ENCODE measurements at places on chromosomes 5 and 9.

- DNase-seq = no peak
These were observed 192.8 kb downstream of the ACTL7B start for GRCh38 chr9:108662956-108663355.

- no peak for DNase-seq
These were observed 345 bp upstream of the PRRC1 start for GRCh38 chr5:127517110-127517479.

DNA sequence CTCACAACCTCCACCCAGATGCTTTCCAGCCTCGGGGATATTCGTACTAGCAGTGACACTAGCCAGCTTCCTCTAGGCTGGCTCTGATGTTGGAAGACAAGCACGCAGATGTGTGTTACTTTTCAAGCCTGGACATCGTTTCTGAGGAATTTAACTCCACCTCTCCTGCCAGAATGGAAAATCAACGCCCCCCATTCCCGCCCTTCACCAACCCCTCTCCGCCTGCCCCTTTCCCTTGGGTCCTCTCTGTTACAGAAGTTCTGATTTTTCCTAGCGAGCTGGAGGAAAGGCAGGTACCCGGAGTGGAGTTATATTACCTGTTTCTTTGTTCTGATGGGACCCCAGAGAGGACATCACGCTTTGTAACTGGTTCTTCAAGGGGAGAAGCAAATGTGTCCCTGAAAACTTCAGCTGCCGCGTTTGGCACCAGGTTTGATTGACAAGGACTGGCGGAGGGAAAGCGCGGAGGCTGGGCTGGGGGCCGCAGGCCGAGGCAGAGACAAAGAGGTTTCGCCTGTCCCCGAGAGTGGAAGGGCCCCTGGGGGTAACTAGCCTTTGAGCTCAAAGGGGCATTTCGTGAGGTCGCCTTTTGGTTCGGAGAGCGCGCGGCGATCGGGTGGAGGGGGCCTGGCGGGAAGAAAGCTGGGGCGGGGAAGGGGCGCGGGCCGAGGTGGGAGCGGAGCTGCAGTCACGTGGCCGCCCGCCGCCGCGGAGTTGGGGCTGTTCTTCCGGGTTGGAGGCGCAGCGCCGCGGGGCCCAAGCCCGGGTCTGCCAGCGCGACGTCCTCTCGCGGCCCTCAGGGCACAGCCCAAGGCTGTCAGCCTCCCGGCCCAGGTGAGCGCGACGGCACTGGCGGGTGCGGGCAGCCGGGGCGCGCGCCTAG lies at the start of gene NNT:
Gene NNT, plus strand, starts transcription at position 720 of the 883 bp plus-strand sequence. CDS start 6,016 bp downstream, outside the sequence.
- peak; percentile 60 for DNase-seq

- no peak for DNase-seq
These were observed 96.5 kb downstream of the TARS1 start for GRCh38 chr5:33537240-33537639.

DNA sequence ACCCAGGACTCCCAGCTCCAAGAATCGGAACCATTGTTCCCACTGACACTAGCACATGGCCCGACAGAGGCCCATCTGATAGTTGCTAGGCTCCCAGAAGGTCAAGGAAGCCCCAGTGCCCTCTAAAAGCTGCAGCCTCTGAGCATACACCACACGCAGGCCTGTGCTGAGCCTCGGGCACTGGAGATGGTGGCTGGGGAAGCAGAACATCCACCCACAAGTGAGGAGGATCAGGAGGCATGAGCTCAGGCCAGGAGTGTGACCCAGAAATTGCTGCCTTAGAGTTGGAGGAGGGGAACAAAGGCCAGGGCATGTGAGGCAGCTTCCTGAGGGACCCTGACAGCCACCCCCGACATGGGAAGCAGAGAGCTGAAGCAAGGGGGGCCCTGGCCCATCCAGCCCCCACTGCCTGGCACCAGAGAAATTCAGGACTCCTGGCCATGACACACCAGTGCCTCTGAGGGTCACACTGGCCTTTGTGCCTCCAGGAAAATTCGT lies 21.4 kb downstream of the IPPK start:
- DNase-seq = no peak

DNA sequence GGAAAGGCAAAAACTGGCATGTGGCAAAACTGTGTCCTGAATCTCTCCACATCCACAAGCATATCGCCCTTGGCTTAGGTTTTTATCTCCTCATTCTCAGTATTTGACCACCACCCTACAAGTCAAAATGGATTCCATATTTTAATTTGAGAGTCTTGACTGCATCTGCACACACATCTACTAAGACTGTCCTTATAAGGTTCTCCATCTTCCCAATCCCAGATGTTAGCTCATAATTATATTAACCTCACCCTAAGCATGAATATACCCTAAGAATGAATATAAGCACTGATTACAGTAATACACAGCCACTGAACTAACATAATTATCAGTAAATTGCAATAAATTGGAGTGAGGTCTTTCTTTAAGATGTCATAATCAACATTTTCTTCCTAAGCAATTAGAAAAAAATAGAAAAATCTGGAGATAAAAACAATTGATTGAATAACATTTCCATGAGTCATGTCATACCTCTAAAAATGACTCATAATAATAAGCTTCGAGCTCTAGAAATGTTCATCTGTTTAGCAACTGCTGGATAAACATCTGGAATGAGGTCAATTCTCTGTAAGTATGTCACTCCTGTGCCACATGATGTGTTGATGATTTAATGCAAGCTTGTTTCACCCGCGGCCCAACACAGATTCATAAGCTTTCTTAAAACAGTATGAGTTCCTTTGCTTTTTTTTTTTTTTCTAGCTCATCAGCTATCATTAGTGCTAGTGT lies 39.9 kb upstream of the PAM start:
- peak; percentile 71 for DNase-seq

- DNase-seq = peak; percentile 37
These were observed 195.4 kb downstream of the NR2F1-AS1 start for GRCh38 chr5:93385655-93386054.

DNA sequence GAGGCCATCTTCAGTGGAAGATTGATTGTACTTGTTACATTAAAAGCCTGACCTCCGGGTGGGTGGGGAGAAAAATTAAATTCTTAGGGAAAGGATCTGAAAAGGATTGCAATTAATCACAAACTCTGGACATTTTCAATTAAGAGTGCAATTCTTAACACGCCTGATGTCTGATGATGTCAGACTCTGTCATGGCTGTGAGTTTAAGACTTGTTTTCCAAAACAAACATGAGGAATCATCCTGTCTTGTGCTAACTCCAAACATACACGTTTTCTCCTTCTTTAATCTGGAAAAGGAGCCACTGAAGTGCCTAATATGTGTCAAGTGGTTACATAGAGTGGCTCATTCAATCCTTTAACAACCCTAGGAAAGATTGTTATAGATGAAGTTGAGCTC lies 60.4 kb upstream of the SMIM23 start:
- no peak for DNase-seq

- peak; percentile 61 for DNase-seq
These were observed 674 bp downstream of the TMEM38B start for GRCh38 chr9:105694848-105695581.

DNA sequence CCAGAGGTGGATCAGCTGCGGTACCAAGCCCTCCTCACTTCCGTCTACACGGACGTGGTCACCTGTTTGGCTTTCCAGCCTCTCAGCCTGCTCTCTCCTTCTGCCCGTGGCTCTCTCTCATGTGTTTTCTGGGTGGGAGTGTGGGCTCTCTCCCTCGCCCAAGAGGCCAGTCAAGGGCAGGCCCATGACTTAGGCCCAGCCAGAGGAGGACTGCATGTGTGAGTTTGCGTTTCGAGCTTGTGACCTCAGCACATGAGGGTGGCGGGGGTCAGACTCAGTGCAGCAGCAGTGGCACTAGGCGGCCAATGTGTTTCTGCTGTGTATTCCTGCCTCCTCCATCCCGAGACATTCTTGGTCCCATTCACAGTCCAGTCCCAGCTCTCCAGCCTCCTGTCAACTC lies 82.5 kb upstream of the SMIM23 start:
- DNase-seq = no peak

DNA sequence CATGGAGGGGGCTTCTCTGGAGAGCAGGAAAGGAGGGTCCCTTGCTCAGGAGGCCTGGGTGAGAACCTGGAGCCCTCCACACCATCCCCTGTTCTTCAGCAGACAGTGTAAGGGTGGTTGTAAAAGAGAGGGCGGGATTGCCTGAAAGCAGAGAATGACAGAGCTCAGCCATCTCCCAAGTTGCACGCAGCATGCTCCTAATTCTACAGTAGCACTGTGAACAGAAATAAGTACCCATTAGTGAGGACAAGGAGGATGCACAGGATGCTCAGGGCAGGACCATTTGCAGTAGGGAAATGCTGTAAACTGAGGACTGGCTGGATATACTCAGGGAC lies 8.4 kb downstream of the CCDC69 start:
- no peak for DNase-seq

GRCh38 chr5:113487416-113487780 lies 855 bp downstream of the MCC start:
- DNase-seq = peak; percentile 43

DNA sequence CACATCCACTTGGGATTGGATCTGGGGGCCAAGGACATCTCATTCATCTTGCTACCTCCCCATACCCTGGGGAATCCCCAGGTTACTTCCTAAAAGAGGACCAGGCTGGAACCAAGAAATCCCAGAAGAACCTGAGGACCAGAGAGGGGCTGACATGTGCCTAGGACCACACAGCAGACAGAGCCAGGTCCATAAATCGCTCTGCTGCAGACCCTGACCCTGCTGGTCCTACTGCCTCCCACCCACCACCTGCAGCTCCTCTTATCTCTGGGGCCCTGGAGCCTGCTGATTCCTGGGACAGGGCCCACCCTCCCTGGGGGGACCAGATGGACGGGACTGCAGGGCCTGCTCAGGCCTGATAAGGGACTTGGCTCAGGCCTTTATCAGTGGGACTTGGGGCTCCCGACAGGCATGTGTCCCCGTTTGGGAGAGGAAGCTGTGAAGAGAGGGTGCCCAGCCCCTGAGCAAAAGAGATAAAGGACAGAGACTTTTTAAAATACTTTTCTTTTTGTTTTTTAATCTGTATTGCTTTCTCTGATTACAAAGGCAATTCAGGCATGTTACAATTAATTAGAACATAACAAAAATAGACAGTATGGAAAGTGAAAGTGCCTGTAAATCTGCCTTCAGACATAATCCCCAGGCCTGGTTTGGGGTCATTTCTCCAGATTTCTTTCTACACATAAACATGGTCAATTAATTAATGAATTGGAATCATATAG lies 101.3 kb upstream of the LARP1 start:
- no peak for DNase-seq

GRCh38 chr5:131640043-131640856 lies 5.2 kb upstream of the RAPGEF6 start:
- peak; percentile 32 for DNase-seq

DNA sequence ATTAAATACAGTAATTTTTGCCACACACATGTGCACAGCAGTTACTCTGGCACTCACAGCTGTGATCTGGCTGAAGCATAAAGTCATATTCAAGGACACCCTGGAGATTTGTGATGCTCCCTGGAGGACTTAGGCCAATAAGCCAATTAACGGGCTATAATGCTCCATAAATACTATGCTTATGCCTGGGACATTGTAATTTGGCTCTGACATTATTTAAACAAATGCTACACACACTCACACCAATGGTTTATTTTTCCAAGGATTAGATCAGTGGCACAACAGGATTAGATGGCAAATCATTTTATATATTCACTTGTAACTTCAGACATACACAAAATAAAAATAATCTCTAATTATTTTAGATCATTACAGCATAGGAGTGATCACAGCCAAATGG lies 111.2 kb downstream of the LMNB1 start:
- no peak for DNase-seq

DNA sequence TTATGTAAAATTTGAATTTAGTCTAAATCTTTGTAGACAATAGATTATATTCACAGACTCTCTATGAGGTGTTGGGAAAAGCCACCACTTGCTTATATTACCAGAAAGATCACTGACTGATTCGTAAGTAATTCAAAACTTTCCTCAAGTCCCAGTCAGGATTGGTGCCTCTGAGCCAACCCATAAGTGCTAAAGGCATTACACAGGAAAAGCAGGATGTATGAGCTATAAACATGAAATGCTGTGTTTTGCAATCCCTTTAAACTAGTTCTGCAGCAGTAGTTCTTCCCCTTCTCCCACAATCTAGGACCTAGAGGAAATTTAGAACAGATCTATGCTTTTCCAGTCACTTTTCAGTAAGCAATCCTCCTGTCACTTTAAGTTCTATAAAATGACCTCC lies 48.0 kb downstream of the SHLD3 start:
- no peak for DNase-seq

DNA sequence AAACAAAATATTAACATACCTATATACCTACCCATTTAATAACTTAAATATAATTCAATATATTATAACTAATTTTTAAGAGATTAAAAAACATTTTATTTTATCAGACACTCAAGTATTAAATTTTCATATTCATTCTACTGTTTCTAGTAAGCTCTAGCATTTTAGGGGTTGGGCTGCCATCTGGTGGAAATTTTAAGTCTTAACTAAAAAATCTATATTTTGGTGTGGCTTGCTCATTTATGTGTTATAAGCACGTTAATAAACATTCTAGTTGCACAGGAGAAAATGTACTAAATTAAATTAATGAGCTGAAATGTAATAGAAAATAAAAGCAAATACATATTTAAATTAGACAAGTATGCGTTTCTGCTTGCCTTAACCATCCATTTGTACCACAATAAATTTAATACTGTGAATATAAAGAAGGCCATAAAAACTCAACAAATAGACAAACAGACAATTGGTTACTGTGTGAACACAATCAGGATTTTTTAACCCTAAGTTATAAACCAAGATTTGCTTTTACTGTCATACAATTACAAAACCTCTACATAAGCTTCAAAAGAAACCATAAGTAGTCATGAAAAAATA lies 1728.3 kb upstream of the CDH9 start:
- peak; percentile 69 for DNase-seq

DNA sequence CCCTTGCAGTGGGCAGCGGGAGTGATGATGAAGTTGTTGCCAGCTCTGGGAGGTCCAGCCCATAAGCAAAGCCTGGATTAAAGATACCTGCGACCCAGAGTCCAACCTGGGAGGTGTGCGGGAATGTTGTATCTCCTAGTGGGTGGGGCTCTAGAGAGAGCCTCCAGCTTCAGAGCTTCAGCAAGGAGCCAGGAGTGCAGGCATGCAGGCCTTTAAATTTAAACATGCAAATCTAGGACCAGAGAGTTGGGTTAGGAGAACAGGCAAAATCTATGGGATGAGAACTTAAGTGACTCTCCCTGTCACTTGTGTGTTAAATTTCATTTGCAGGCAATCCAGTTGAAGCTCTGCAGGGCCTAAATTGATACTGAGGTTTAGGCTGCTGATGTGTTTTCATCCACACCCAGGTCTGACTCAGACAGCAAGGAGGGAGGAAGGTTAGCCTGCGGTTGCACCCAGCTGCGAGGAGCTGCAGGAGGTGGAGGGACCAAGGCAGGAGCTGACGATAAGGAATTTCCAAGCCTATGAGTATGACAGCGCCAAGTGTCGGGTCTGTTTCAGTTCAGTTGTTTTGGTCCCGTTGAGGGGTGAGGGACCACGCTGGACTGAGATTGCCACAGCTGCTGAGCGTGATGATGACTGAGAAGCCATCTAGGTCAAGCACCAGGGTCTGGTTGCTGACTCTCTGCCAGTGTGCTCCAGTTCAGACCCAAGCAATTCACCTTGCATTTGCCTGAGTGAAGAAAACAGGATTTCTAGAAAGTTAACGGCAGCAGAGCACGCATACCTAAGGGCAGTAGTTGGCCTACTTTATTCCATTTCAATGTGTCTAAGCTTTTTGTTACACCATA lies 243.0 kb downstream of the ICE1 start:
- DNase-seq = peak; percentile 78

GRCh38 chr5:73641811-73642210 lies 15.8 kb downstream of the ARHGEF28 start:
- no peak for DNase-seq

GRCh38 chr9:89911721-89912604 lies 307.2 kb downstream of the GADD45G start:
- DNase-seq = no peak

- no peak for DNase-seq
These were observed 1300.1 kb upstream of the DMAC1 start for GRCh38 chr9:9099646-9100045.
